ENCODE measurements at places on chromosomes 6 and 20.

DNA sequence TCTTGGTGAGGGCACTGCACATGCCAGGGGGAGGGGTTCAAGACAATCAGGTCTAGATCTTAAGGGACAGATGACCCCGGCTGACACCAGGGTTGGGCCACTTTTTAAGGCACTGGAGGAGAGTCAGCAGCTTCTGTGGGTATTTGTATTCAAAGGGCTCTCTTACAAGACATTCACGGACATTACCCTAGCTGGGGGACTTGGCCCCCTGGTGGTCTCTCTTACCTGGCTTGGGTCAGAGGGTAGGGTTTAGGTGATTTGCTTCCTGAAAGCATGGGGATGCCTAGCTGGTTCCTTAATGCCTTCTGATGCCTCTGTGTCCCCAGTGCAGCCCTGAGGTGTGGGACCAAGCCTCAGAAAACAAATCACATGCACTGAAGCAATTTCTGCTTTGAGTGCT is 354.7 kb downstream of the CDC5L start:
- no peak for DNase-seq

DNA sequence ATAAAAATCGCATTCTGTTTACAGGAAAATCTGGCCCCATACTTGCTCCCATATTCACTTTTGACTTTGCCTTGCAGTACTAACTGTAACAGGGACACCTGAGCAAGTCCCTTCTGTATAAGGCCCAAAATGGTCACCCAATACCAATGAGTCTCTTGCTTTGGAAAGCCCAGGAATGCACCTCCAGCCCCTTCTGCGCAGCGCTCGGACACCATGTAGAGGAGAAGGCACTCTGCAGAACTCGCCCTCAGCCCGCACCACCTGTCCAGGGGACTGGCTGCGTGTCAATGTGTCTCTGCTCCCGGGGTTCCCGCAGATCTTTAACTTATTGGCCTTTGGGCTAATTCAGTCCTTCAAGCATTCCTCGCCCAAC is 746 bp upstream of the PRND start:
- no peak for DNase-seq

DNA sequence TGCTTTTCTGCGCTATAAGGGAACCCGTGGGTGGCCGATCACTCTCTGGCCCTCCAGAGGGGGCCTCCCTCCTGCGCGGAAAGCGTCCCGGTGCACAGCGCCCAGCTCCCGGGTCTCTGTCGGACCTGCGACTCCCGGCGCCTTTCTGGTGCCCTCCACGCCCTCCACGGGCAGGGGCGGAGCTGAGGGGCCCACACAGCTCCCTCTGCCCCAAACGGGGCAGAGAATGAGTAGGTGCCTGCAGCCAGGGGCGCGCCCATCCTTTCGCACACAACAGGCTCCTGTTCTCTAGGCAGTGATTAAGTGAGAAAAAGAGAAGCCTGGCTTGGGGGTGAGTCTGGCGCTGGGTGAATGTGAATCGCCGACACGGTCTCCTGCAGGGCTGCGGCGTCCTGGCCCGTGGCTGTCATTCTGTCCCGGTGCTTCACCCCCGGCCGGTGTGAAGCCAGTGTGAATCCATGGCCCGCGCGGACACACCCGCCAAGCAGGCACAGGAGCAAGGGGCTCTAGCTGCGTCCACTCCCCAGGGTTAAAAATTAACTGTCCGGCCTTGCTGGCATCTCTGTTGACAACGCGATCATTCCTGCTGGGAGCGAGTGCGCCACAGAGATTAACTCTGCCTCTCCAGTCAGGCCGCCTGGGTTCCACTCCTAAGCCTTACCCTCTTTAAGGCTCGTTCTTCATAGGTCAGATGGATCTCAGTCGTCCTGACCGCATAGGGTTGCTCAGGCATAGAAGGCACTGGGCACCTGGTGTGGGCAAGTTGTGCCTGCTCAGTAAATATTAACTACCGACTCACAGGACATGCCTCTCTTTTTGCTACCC is 88.8 kb downstream of the PCSK2 start:
- no peak for DNase-seq

DNA sequence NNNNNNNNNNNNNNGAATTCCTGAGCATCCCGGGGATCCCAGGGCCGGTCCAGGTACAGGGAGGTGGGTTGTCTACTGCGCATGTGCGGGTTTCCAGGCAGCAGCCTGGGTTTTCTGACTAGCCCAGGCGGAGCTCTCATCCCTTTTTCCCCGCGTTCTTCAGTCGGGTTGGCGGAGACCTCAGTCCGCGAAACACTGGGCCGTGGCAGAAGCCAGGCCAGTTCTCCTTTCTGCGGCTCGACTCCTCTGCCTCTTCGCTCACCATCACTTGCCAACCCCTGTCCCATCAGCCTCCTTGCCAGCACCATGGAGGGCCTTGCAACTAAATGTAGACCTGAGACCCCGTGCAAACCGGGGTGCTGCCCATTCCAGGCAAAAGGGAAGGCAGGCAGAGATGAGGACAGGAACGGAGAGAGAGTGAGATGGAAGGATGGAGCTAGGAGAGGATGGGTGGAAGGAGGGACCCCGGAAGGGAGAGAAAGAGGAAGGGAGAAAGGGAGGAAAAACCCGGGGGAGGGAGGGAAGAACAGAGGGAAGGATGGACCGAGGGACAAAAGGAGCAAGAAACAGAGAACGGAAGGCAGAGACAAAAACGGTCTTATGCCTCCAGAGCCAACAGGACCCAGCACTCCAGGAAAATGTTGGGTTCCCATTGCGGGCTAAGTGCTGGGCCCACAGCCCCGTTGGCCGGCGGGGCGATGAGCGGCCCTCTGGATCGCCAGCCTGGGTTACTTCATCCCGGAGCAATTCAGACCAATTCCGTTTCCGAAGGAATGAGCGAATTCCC is 445.4 kb upstream of the DEFB115 start:
- DNase-seq: no peak

GRCh38 chr20:19070026-19070425 is 142.4 kb upstream of the SLC24A3 start:
- DNase-seq: no peak

- no peak for DNase-seq
These were observed 33.2 kb downstream of the DNAAF9 start for GRCh38 chr20:3374296-3374695.

GRCh38 chr6:154619146-154619545 is 108.7 kb upstream of the CNKSR3 start:
- DNase-seq: no peak

GRCh38 chr6:12152023-12152970 is 137.9 kb upstream of the EDN1 start:
- peak; percentile 19 for DNase-seq

DNA sequence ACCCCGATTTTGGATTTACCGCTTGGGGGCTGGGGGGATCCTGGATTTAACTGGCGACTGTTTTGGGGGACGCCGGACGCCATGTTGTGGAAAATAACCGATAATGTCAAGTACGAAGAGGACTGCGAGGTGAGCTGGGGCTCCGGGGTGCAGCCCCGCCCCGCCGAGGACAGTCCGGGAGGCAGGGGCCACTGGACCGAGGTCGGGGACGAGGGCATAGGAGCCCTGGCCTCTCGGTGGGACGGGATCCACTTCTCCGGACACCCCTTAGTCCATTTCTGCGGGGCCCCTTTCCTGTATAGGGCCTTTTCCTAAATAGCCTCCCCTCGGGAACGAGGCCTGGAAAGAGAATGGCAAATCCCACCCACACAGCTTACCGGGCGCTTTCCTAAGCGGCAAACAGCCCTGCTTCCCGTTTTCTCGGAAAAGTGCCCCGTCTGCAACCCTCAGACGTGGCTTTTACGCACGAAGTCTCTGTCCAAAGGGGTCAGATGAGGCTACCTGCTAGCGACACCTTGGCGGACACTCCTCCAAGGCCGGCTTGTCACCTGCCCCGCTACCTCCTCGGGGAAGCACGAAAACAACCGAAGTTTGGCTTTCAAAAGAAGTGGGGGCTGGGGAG is 469 bp downstream of the TFAP2C start:
- no peak for DNase-seq

DNA sequence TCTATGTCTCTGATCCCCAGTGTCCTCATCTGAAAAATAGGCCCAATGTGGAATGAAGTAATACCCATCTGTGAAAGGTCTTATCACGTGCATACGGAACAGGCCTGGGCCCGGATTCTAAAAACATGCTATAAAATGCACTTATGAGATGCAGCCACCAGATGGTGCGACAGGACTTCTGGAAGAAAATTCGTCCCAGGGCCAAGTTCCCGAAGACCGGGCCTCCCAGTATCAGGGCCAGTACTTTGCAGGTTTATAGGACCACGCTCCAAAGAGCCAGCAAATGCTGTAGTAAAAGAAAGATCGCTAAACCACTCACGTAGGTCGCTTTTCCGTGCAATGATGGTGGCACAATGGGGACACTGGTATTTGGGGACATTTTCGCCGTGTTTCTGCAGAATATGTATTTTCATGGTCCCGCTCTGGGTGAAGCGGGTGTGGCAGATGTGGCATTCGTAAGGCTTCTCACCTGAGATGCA is 10.6 kb downstream of the CTCFL start:
- peak; percentile 49 for DNase-seq

GRCh38 chr6:131129689-131130553 is 5.3 kb upstream of the AKAP7 start:
- no peak for DNase-seq

GRCh38 chr20:58374027-58374850 is 14.8 kb upstream of the VAPB start:
- DNase-seq: no peak

GRCh38 chr20:7790189-7790588 is 150.1 kb downstream of the HAO1 start:
- DNase-seq: no peak

- DNase-seq: no peak
These were observed 414.8 kb upstream of the CDH4 start for GRCh38 chr20:60837173-60837770.

GRCh38 chr20:11296221-11296620 is 621.5 kb upstream of the BTBD3 start:
- no peak for DNase-seq

GRCh38 chr20:3553663-3554062 is 82.8 kb downstream of the ATRN start:
- DNase-seq: no peak
